ENCODE measurements at places on chromosomes 16 and 17.
A peak's percentile ranks its signal among the peaks of the same experiment; 100 is the strongest.

DNA sequence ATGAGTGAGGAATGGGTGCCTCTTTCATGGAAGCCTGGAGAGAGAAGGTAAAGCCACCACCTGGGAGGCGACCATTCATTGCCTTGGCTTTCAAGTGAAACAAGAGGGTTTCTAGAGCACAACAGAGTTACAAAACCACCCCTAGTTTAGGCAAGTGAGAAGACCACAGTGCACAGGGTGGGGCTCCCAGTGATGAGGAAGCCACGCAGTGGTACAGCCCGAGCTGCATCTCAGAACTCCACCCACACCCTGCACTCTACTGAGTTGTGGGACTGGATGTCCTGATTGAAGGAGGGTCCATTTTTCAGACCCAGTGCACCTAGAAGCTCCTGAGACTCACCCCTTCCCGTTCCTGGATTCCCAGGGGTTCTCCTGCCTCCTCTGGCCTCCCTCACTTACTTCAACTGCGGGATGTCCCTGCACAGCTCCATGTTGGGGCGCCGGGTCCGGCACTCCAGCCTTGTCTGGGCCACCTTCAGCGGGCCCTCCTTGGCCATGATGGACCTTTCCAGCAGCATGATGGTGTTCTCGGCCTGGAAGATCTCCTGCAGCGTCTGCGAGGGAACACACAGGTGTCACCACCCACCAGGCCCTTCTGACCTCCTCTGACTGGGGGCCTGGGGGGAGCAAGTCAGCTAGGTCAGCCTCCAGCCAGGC lies 55.1 kb upstream of the EMP2 start:
- DNase-seq = no peak

- DNase-seq = peak; percentile 1
Measured at GRCh38 chr17:13074026-13074425, 56.2 kb upstream of the ELAC2 start.

- DNase-seq = no peak
Measured at GRCh38 chr16:15542734-15543347, 100.1 kb downstream of the MARF1 start.

DNA sequence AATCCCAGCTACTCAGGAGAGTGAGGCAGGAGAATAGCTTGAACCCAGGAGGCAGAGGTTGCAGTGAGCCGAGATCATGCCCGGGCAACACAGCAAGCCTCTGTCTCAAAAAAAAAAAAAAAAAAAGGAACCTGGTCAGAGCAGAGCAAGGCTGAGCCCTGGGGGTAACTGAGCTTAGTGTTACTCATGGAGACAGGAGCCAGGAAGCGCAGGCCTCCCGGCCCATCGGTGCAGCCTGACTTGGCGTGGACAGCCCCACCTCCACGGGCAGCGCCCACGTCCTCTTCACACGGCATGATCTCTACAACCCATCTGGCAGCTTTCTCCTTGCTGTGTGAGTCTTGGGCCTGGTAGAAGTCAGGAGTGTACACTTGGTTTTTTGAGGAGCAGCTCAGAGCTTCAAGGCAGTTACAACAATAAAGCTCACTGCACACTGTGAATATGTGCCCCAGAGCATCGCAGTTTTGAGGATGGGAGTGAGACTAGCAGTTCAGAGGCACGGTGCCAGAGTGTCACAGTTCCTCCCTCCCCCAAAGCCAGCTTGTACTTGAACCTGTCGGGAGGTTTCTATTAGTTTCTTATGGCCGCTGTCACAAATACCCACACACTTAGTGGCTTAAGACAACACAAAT lies 129.9 kb downstream of the RAP1GAP2 start:
- no peak for DNase-seq

- DNase-seq = no peak
Measured at GRCh38 chr16:16041196-16041892, 91.9 kb downstream of the ABCC1 start.

DNA sequence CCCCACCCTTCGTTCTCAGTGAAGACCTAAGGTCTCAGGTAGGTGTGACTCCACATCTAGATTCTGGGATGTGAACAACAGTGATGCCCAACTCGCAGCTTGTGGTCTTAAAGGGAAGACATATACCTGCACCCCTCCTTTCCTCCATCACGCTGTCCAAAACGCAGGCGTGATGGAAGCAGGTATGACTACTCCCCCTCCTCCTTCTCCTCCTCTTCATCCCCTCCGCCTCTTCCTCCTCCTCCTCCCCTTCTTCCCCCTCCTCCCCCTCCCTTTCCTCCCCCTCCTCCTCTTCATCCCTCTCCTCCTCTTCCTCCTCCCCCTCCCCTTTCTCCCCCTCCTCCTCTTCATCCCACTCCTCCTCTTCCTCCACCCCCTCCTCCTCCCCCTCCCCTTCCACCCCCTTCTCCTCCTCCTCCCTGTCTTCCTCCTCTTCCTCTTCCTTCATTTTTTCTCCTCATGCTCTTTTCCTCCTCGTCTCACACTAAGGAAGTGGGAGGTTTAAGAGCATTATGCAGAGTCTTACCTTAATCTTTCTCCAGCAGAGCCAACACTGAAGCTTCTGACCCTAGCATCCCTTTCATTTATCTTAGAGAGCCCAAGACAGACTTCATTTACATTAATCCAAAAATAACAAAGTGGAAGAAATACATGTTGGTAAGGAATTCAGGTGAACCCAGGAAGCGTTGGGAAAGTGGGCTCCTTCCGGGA lies 352.5 kb downstream of the FOXL1 start:
- DNase-seq = no peak

DNA sequence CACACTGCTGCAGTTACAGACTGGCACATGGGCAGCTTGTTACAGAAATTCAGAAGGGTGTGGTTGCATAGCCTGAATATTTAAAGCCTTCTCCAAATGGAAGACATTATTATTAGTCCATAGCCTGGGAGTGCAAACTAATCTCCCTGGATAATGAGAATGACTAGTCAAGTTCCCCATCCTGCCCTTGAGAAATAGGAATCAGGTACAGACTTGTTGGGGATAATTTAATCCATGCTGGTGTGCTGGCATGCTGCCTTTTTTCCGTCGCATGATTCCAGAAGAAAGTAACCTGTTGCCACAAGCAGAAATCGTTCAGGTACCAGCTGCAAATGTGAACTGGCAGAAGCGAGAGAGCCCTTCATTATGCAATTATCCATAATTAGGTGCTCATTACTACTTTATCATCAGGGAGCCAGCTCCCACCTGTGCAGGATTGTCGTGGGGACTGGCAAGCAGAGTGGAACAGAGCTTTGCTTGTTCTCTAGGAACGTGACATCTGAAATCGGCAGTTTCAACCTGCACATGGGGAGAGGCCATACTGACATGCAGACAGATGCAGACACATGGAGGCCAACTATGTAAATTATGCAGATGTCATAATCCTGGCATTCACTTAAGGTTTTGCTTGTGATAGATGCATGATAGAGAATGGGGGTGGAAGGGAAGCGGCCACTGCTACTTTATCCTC lies 419.4 kb downstream of the PMP22 start:
- no peak for DNase-seq

DNA sequence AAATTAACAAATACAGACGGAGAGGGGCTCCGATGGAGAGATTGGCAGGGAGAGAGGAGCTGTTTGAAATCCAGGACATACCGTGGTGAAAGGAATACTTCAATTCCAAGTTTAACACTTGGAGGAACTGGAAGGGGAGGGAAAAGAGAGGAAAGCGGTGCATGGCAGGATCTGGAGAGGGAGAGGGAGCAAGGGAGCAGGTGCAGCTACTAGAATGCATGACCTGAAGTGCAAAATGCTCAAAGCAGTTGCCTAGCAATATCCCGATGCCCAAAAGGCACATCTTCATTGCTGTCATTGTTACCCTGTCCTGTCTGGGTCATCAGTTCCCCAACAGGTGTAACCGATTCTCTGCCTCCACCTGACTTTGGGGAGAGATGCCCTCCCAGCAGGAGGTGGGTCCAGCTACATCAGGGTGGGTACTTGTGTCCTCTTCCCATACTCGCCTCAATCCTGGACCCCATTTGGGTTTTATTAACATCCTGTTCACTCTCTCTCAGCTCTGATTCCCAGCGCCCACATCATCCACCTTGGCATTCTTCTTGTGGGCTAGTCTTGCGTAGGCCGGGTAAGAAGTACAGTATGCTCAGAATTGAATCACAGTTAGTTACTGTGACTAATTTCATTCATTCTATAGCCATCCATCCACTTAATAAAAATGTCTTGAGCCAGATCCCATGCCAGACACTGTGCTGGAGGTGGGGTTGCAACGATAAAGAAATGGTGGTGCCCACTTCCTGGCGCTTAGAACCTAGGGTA lies 37.4 kb upstream of the EMP2 start:
- DNase-seq = no peak
